ENCODE measurements at places on chromosomes 2 and 18.

GRCh38 chr2:197251576-197251975, 59.0 kb downstream of the ANKRD44 start:
- no peak for DNase-seq

DNA sequence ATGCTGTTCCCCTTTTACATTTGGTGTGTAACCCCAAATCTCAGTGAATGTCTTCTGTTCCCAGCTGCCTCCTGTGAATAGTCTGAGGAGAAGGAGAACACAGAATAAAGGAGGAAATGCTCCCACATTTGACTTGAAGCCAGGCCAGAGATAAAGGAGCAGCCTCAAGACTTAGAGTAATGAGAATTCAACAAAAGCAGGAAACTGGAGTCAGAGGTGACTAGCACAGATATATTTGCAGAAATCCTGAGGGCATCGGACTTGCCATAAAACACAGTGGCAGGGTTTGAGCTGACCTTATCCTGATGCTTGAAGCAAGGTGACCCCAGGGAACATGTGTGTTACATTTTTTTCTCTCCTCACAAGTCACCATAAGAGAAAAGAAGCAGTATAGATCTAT, 291.4 kb upstream of the RND3 start:
- no peak for DNase-seq

GRCh38 chr2:64322433-64322832, 131.5 kb upstream of the LGALSL start:
- no peak for DNase-seq

DNA sequence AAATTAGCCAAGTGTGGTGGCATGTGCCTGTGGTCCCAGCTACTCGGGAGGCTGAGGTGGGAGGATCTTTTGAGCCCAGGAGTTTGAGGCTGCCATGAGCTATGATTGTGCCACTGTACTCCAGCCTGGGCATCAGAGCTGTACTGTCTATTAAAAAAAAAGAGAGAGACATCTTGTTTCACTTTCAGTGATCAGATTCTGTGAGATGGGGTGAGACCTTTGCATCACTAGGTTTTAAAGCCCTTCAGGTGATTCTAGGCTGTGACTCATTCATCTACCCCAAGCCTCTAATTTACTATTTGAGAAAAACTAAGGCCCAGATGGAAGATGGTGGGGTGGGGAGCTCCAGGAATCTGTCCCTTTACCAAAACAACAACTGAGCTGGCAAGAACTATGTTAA, 7.1 kb downstream of the C2orf92 start:
- DNase-seq: no peak

- no peak for DNase-seq
These were observed 58.8 kb downstream of the FECH start for GRCh38 chr18:57527556-57528229.

DNA sequence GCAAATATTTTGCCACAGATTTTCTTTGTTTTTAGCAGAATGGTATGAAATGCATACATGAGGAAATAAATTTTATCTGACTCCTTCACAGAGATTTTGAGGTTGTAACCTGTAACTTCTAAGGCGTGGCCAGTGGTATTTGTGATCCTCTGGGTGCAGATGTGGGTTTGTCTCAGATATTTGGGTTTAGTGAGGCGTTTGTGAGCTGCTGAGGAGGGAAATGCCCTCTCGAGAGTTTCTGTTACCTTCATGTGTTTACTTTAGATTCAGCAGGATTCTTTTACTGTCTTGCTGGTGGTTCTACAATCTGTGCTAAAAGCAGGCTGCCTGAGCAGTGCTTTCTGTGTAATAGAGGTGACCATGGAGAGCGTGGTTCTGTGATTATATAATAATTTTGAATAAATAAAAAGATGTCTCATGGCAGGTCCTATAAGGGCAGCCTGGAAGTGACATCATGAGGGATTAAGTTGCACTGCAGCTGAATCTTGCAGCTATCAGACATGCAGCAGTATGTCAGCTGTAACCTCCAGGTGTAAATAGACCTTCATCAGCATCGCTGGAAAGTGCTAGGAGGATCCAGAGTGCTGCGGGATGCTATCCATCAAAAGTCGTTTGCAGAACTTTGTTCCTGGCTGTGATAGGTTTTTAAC, 34.1 kb downstream of the TANC1 start:
- no peak for DNase-seq

- no peak for DNase-seq
These were observed 120.5 kb upstream of the SCN7A start for GRCh38 chr2:166614503-166614902.

DNA sequence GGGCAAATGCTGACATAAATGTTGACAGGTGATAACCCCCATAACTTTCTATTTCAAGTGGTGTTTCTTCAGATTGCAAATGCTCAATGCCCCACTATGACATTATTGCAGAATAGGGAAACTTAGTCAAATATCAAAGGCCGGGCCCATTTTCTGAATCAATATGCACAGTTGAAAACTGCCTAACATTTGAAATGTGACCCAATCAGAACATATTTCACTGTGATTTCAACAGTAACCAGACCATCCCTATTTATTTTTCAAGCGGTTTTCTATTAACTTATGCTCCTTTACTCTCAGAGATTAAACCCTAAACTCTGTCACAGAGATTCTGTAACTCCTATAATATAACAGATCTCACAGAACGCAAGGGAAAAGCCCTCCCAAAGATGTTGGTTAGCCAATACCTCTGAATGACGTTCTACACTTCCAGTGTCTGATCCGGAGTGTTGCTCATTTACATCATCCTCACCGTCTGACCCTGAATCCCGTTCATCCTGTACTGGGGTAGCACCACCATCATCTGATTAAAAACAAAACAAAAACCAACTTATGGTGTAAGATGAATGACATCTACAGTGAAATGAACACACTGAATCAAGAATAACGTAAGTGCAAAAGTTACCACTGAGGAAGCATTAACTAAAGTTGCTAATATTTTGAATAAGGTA, 2.9 kb downstream of the IWS1 start:
- DNase-seq: no peak

DNA sequence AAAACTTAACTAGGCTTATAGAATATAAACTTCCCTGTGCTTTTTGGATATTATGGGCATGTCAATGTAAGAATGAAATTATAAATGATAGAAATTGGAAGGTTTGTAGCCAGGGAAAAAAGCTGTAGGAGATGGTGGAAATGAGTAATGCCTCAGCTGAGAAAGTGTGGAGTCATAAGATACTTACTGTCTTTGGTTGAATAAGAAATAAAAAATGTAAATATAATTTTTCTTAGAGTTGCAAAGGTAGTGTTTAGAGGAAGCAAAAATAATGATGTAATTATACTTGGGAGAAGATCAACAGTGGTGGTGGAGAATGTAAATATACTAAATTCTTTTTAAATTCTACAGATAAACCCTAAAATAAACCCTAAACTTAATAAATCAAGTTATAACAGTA, 26.2 kb upstream of the RND3 start:
- DNase-seq: no peak

- peak; percentile 46 for DNase-seq
These were observed 48.2 kb upstream of the CTAGE1 start for GRCh38 chr18:22465859-22466457.

DNA sequence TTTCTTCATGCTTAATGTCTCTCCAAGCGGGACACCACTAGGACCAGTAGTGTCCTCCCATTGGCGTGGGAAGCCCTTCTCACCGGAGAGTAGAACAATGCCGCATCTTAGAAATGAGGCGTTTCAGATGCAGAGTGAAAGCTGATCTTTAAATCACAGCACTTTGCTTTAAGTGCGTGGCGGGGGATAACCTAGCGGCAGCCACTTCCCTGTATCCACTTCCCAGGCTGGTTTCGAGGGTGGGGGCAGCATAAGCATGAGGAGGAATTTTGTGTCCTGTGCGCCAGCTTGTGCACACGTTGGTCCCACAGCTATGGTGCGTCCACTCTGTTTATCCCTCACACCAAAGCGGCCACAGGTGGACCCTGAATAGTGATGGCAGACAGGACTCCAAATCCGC, 63.1 kb downstream of the MBP start:
- no peak for DNase-seq

DNA sequence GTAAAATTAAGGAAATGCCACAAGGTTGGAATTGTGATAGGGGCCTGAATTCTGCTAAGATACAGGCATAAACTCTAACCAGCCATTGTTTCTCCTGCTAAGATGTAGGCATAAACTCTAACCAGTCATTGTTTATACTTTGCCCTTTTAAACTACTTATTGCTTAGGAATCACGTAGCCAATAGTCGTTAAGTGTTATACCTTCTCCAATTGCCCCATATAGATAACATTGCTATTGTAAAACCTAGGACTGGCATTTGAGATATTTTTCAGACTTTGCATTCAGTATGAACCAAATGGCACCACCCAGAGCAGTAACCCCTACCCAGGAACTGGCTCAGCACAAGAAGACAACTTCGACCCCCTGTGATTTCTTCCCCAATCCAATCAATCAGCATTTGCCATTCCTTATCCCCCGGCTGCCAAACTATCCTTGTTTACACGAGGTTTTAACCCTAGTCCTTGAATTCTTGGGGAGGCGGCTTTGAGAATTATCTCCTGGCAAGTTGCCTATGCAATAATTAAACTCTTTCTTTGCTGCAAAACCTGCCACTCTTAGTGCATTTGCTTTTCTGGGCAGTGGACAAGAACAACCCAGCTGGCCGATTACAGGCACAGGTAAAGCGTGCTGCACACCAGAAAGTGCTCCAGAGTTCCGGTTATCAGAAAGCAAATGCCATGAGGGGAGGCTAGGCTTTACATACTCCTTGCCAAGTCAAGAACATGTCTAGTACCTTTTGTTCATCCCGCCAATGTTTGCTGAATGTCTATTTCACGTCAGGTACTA, 167.6 kb downstream of the LAMA1 start:
- no peak for DNase-seq

- DNase-seq: no peak
These were observed 15.4 kb downstream of the FBXO15 start for GRCh38 chr18:74132201-74132600.

DNA sequence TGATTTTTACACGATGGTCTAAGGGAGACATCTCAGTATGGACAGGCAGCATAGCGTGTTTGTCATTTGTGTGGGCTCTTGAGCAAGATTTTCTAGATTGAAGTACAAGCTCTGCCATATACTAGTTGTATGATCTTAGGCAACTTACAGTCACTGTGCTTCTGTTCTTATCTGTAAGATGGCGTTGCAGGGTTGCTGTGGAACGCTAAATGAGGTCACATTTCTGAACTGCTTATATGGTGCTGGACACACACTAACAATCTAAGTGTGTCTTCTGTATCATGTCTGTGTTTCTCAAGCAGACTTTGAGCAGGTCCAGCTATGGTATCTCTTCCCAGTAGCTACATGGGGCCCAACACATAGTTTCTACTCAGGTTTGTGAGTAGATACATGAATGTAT, 29.2 kb downstream of the PARD3B start:
- DNase-seq: no peak

DNA sequence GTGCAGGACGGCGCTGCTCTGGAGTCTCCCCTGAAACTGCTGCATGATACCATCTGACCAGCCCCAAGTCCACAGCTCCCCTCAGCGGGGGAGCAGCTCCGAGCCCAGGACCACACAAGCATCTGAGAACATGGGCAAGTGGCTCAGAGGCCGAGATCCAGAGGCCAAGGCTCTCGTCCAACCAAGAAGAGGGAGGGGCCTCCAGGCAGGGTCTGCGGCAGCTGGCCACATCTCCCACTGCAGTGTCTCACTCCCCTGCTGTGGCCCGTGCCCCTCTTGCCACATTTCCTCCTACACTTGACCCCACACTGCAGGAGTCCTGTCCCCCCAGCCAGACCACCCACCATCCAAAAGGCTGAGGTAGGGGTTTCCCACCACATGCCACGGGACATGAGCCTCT, 50.2 kb downstream of the TFCP2L1 start:
- no peak for DNase-seq

- no peak for DNase-seq
These were observed 2.2 kb downstream of the TWIST2 start for GRCh38 chr2:238850091-238850490.

GRCh38 chr2:8685697-8686358, 4.0 kb downstream of the ID2 start:
- DNase-seq: peak; percentile 63

DNA sequence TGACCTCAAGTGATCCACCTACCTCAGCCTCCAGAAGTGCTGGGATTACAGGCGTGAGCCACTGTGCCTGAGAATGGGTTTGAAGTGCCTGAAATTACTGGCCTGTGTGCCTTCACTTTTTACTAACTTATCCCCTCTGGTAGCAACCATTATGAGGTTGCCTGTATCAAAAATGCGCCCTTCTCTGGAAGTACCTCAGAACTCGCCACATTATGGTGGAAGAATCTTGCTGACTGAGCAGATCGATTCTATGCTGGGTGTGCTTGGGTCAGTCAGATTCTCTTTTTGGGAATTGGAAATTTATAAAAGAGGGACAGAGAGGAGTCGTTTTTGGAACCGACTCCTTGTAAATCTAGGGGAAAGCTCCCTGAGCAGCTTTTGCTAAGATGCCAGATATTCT, 8.2 kb downstream of the LHCGR start:
- no peak for DNase-seq

GRCh38 chr18:80067321-80067720, 33.1 kb downstream of the RBFA start:
- no peak for DNase-seq

GRCh38 chr2:84278386-84278785, 180.7 kb downstream of the SUCLG1 start:
- no peak for DNase-seq

DNA sequence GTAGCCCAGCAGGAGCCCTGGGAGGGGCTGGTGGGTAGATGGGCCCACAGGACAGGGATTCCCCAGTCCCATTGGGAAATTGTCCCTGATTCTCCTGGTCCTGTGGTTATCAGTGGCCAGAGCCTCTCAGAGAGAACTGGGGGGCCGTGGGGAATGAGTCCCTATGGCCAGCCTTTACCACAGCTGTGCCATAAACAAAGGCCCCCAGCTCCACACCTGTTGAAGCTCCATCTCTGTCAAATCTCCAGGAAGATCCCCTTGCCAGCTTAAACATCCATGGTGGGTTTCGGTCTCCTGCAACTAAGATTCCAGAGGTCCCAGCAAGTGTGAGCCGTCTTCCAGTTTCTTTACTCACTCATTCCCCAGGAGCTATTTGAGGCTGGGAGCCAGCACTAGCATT, 897.1 kb downstream of the LRRTM4 start:
- no peak for DNase-seq

GRCh38 chr2:48902521-48902920, 147.0 kb upstream of the LHCGR start:
- DNase-seq: no peak

- peak; percentile 35 for DNase-seq
These were observed 81.5 kb upstream of the YWHAQ start for GRCh38 chr2:9712263-9712662.

DNA sequence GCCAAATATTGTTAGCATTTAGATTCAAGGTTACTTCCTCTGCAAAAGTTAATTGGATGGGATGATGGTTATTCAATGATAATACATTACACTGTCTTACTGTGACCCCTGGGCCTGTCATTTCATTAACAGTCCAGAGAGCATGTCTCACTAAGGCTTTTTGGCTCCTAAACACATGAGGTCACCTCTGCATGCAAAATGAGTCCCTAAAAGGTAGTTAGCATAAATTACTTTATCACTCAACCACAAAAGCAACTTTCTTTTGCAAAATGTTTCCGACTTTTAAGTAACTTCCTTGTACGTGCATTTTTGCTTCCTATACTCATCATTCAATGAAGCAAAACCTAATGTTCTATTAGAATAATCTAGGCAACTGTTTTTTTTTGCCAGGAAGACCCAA, 16.8 kb upstream of the AGFG1 start:
- no peak for DNase-seq

Data from CD4-positive, alpha-beta T cell treated with Interleukin-4 for 4 hours (primary cell).